Motor neuron (in vitro differentiated cells): ENCODE measurements at places on chromosomes 12 and 14.

DNA sequence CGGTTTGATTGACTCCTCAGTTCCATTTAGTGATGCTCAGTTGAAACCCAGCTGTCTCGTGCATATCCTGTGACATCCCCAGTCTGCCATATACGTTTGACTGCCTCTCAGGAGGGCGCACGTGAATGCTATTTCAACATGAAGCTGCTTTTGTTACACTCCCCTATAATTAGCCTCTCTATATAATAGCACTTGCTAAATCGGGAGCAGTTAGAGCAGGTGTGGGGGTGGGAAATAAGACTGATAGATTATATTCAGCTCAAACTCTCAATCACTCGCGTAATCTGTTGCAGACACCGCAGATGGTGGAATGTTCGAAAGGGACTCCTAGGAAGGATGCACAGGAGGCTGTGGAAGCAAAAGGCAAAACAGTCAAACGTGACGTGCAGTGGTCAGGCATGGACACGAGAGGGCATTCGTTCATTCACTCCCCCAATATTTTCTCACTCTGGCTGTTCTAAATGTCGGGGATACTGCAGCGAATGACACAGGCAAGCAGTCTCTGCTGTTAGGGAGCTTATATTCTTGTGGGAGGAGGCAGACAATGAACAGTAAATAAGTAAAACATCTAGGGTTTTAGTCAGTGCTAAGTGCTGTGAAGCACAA is 29.8 kb downstream of the KCNA1 start:
- no peak for ATAC-seq

GRCh38 chr14:59534361-59534987 is 42.1 kb downstream of the CCDC175 start:
- peak; percentile 35 for ATAC-seq

- no peak for ATAC-seq
Observed at GRCh38 chr12:107042801-107043200, 50.5 kb downstream of the CRY1 start.

GRCh38 chr14:44309331-44309730 is 197.8 kb downstream of the FSCB start:
- ATAC-seq = peak; percentile 81
